Inflammatory macrophage (primary cell): ENCODE measurements at places on chromosomes 7 and 10.

GRCh38 chr7:80916770-80917741 lies 1.8 kb downstream of the SEMA3C start:
- DNase-seq = peak; percentile 35

DNA sequence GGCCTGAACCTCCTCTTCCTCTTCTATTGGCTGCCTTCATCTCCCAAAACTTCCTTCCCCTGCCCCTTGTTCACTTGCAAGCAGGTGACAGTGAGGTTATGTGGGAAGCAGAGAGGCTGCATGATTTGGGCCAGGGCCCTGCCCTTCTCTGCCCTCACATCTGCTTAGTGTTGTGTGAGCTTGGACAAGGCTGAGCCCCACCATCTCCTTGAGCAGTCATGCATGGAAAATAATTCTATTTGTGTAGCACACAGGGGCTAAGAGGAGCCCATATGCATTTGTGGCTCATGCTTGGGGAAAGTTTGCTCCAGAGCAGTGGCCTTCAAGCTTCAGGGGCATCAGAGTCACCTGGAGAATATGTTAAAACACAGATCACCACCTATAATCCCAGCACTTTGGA lies 26.8 kb upstream of the AQP1 start:
- DNase-seq = no peak

DNA sequence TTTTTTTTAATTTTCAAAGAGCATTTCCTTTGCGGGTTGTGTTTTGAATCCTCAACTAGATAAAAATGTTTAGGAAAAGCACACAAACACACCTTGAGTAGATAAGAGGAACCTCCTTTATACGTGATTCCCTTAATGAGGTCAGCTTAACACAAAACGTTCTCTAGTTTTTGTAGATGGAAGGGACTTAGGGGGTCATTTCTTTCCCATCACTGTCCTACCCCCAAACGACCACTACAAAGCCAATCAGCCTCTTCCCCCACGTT lies 1.2 kb downstream of the SUV39H2 start:
- DNase-seq = no peak

- DNase-seq = no peak
These were observed 36.1 kb downstream of the PSAP start for GRCh38 chr10:71814922-71815411.

GRCh38 chr7:143003393-143004051 lies 23.4 kb downstream of the OR9A2 start:
- peak; percentile 73 for DNase-seq

DNA sequence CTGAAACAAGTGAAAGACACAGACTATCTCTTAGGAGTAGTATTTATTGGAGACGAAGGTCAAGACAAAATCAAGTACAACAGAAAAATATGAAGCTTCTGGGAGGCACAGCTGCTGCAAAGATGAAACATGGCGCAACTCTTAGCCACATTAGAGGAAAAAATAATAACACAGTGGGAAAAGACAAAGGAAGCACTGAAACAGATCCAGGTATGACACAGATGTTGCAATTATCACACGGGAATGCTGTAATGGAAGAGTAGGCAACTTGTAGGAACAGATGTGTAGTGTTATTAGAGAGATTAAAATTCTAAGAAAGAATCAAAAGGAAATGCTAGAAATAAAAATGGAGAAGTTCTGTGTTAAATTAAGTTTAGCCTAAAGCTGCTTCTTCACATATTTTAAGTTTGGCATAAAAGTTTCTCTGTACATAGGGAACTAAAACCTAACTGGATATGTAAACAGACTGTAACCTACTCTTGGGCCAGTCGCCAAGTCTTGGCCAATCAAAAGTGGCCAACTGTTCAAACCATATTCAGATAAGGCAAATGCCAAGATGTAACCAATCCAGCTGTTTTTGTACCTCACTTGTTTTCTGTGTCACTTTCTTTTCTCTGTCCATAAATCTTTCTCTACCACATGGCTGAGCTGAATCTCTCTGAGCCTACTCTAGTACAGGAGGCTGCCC lies 1132.0 kb upstream of the LRRTM3 start:
- DNase-seq = no peak

GRCh38 chr7:77460057-77460486 lies 43.9 kb upstream of the GSAP start:
- DNase-seq = no peak

- no peak for DNase-seq
These were observed 42.8 kb upstream of the ZNF32 start for GRCh38 chr10:43691485-43691884.

DNA sequence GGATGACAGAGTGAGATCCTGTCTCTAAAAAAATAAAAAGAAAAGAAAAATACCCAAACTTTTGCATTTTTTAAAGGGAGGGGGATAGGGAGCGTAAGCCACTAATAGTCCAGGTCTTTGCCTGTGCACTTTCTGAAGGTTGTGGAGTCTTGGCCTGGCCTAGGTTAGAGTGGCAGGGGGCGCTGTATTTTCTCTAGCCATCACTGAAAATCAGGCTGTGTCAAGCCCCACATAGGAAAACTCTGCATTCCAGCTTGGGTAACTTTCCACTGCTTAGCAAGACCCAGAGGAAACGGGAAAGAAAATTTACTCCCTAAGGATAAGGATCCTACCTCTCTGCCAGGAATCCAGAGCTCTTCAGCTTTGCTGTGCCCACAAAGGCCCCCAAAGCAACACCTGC lies 10.5 kb upstream of the PAX4 start:
- DNase-seq = no peak

DNA sequence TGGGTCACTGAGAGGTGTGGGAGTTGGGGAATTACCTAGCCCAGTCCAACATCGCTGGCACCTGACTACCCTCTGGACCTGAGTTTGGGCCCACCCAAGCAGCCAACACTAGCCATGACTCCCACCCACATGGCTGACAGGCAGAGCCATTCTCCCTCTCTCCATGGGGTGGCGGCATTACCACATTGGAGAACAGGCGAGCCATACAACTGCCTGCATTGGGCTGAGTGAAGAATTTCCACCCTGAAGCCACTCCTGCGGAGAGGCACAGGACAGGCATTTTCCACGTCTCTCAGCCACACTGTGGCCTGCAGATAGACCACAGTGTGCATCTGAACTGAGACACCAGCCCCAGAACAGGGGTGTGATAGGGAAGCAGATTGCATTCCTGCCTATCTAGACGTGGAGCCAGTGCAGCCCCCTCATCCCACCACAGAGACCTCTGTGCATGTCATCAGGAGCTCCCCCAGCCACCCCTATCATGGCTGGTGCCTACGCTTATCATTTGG lies 58.2 kb upstream of the ANTXRL start:
- DNase-seq = peak; percentile 68

GRCh38 chr10:133094286-133094685 lies 6.6 kb downstream of the ADGRA1 start:
- no peak for DNase-seq

- DNase-seq = no peak
These were observed 39.0 kb downstream of the TAC1 start for GRCh38 chr7:97770850-97771249.

DNA sequence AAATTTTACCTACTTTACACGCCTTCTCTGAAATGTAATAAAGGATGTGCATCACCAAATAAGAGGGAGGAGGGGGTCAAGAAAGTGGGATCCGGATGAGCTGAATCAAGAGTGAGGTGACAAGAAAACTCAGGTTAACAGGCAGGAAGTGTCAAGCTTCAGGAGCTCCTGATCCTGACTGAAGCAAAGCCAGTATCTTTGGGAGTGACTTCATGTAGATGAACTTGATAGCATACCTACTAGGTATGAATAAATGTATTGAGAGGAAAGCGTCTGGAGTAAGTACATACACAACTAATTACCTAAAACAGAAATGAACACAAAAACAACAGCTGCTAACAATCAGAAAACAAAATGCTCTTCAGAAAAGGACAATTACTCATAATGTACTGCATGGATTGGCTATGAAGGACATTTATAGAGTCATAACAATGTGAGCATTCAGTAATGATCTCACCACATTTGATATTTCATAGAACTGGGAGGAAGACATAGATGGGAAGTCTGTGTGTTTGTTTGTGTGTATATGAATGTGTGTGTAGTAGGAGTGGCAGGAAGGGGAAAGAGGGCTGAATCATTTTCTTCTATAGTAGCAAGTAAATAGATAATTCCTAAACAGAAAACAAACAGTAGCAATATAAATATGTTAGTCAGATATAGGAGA lies 29.4 kb downstream of the PRKG1 start:
- DNase-seq = no peak

- DNase-seq = no peak
These were observed 61.4 kb upstream of the USP6NL start for GRCh38 chr10:11672836-11673235.

GRCh38 chr7:27359181-27360125 lies 116.9 kb downstream of the EVX1 start:
- DNase-seq = peak; percentile 85

- no peak for DNase-seq
These were observed 150.9 kb upstream of the COBL start for GRCh38 chr7:51467384-51468017.

DNA sequence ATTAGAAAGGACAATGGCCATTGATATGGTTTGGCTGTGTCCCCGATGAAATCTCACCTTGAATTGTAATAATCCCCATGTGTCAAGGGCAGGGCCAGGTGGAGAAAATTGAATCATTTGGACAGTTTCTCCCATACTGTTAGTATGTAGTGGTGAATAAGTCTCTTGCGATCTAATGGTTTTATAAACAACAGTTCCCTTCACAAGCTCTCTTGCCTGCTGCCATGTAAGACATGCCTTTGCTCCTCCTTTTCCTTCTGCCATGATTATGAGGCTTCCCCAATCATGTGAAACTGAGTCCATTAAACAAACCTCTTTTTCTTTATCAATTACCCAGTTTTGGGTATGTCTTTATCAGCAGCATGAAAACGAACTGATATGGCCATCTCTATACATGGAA lies 302.7 kb downstream of the SFMBT2 start:
- DNase-seq = no peak

DNA sequence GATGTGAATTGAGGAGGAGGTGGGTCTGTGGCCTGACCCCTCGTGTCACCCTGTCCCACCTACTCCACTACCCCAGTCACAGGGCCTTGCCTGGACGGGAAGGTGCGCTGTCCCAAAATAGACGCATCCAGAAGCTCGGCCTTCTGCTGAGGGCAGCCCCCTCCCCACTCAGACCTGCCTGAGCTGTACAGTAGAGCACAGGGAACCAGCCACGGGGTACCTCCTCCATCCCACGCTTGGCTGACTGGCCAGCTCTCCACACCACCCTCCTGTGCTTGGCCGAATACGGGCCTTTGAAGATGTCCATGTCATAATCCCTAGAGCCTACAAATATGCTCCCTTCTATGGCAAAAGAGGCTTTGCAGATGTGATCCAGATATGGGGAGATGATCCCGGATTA lies 88.3 kb downstream of the CHST15 start:
- DNase-seq = no peak

- DNase-seq = peak; percentile 41
These were observed 19.4 kb upstream of the MINDY3 start for GRCh38 chr10:15879663-15880062.

DNA sequence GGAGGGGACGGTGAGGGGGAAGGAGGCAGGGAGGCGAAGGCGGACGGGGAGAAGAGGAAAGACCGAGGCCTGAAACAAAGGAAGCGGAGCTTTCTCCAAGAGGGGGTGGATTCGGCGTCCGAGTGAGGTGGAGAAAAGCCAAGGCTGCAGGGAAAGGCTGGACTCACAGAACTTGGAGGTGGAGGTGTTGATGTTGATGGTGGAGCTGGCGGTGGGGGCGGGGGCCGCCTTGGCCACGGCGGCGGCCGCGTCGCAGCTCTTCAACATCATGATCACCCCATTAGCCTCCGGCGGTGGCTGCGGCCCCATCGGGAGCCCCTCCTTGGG lies 578 bp downstream of the CACUL1 start:
- DNase-seq = peak; percentile 25

DNA sequence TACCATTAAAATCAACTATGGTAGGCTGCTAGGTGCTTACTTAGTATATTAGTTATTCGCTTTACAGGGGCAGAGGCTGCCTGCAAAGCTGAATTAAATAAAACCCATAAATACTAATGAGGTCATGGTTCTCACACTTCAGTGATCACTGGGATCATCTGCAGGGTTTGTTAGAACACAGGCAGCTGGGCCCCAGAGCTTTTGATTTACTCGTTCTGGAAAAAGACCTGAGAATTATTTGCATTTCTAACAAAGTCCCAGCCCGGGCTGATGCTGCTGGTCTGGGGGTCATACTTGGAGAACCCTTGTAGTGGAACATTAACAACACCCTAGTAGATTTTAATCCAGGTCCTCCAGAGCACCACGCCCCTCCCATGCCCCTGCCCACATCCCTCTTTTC lies 8.5 kb downstream of the UCN3 start:
- DNase-seq = no peak

DNA sequence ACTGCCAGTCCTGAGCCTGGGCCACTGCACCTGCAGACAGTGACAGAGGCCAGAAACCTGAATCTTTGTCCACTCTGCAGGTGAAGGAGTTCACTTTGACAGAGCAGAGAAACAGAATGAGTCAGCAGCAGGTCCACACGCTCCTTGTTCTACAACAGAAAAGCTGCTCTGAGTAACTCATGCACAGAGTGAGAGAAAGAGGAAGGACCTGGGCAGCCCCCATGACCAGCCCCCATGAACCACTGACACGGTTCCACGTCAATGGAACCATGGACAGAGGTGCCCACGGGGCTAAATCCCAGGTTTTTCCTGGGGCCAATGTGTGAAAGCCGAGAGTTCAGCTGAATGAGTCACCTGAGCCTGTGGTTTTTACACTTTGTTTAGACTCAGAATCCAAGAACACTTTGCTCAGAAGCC lies 40.8 kb upstream of the CTBP2 start:
- no peak for DNase-seq

DNA sequence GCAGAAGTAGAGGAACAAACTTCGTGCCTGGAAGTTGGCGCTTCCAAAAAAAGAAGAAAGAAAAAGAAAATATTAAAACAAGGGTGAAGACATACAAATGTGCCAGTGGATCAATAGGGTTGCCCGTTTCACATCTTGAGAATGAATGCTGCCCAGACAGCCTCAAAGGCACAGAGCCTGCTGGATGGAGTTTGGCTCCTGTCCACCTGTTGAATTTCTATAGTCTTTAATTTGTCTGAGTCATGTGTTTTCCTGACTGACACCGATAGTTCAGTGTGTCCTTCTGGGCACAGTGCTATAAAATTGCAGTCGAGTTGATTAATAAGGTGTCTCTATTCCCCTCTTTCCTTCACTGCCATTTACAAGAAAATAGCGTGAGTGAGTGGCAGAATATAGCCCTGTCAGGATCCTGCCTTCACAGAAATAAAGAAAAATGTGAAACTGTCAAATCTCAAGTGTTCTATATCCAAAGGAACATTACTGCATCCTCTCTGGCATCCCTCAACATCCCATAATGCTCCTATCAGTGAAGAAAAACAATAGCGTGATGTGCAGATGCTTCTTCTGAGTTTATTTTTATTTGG lies 471.3 kb upstream of the AUTS2 start:
- DNase-seq = no peak

GRCh38 chr10:75234683-75235374 lies 928 bp downstream of the COMTD1 start:
- DNase-seq = no peak

- DNase-seq = no peak
These were observed 223.6 kb downstream of the TNS3 start for GRCh38 chr7:47358357-47358756.

GRCh38 chr7:99036546-99037111 lies 107.3 kb downstream of the SMURF1 start:
- DNase-seq = peak; percentile 13
